ENCODE measurements at places on chromosomes 2 and 18.

DNA sequence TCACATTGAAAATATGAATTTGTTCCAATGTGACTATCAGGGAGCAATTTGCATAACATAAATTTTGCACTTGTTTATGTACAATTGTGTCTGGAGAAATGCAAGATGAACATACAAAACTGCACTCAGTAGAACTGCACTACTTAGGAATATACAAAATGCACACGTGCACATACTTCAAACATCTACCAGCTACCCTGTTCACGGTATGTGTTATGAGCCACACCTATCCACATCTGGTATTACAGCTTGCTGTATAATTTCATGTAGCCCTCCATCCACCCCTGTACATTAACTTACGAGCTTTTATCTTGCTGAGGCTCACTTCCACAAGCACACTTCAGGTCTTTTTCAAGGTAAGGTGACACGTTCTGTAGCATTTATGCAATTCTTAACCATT, 373.5 kb upstream of the ZEB2 start:
- DNase-seq = no peak

- no peak for DNase-seq
These were observed 107.5 kb downstream of the LIPG start for GRCh38 chr18:49669403-49669802.

- no peak for DNase-seq
These were observed 24.4 kb downstream of the CD28 start for GRCh38 chr2:203730883-203731282.

- DNase-seq = no peak
These were observed 494.2 kb upstream of the RAB6C start for GRCh38 chr2:129484999-129485897.

- no peak for DNase-seq
These were observed 89.7 kb upstream of the GCFC2 start for GRCh38 chr2:75800456-75800855.

DNA sequence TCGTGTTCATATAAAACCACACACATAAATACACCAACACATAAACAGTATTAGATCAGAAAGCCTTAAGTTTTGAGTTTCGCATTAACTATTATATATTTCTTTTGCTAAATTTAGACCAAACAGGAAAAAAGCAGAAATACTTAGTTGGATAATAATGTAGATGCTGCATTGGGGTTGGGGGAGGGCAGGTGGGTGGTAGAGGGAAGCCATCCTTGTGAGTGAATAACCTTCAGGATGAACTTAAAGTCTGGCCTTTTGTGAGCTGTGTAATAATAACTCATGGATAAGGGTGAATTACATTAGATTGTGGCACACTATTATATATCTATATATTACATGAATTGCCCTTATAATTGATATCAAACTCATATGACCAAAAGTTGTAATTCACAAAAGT, 174.7 kb downstream of the WDR7 start:
- DNase-seq = no peak

- DNase-seq = no peak
These were observed 335.3 kb downstream of the TNS1 start for GRCh38 chr2:217667512-217667911.

GRCh38 chr2:233639860-233640259, 3.6 kb downstream of the UGT1A10 start:
- DNase-seq = no peak

DNA sequence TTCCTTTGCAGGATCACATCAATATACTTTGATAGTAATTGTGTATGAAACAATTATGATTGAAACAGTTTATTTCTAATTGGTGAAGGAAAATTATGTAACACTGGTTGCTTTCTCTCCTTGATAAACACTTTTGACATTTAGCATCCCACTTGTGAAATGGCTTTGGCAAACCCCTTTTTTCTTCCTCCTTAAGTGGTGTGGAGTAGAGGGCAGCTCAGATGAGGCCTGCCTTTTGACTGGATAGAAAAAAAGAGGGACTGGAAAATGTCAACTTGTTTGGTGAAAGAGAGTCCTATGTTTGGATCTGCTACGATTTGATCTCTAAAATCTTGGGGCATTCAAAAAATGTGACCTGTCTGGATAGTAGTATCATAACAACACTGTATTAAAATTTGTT, 318.3 kb downstream of the MEIS1 start:
- DNase-seq = no peak

DNA sequence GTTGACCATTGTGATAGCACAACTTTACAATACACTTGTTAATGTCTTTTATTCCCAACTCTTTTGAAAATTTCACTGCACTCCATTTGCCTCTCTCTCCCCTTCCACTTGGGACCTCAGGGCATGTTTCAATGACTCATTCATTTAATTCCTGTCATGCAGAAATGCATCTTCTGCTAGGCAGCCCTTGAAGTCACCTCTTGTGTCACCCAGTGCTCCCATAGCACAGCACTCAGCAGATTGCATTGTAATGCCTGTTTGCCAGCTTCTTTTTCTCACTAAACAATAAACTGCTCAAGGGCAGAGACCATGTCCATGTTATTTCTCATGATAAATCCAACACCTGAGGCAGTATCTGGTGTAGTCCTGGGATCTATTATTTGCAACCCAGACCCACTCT, 85.9 kb upstream of the ACSL3 start:
- DNase-seq = peak; percentile 60

Data from Caki2 (cell line).